Effector memory CD4-positive, alpha-beta T cell (primary cell): ENCODE measurements at places on chromosomes 13 and 19.

- DNase-seq: no peak
Observed at GRCh38 chr19:13014101-13014920, 19.0 kb downstream of the NFIX start.

- no peak for DNase-seq
Observed at GRCh38 chr19:50477751-50478515, 1.3 kb upstream of the GARIN5A start.

GRCh38 chr19:58566989-58567388 is 6.1 kb downstream of the MZF1 start:
- no peak for DNase-seq

DNA sequence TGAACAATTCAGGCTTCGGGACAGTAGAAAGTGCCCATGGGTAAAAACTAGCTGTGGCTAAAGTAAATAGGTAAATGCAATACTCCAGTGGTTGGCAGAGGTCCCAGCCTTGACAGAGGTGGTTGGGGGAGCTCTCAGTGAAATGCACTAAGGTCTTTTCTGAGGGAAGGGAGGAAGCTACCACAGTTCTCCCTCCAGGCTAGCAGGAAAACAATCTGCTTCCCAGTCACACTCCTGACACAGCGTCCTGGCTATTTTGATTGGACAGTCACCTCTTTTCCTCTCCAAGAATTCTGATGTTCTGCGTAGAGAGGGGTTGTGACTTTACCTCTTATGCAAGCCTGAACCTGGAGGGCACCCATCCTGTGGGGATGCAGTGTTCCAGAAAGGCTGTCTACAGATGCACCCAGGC is 128.7 kb downstream of the CYSLTR2 start:
- no peak for DNase-seq

DNA sequence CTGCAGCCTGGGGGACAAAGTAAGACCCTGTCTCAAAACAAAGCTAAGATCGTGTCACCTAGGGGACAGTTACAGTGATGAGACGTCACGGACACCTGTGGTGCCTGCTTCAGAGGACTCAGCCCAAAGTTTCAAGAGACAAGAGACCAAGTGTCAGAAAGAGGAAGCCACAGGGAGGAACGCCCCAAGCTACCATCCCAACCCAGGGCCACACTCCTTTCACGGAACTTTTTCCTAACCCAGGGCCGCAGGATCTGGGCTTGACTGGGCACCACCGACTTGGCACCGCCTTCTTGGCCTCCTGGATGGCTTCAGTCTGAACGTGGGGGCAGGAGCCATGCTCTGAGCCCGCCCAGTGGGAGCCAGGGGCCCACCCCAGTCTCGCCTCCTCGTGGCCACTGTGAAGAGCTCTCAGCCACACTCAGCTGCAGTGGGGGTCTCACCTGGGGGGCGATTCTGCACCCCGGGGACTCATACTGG is 8.5 kb downstream of the MOB3A start:
- DNase-seq: no peak

GRCh38 chr13:94327318-94327717 is 152.2 kb downstream of the DCT start:
- no peak for DNase-seq

DNA sequence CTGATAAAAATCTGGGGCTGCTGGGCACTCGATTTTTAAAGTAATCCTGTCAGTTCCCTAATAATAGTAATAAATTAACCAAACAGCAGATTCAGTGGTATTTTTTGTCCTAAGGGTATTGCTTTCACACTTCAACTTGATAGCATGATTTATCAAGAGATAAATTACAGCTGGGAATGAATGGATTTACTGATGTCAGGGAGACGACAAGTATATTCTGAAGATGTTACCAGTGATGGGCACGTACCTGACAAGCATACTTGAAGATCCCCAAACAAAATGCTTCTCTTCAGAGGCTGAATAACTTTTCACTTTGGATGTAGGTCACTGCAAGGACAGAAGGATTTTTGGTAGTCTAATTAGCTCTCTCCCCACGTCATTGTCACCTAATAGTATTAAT is 82.0 kb downstream of the OLFM4 start:
- DNase-seq: no peak

- no peak for DNase-seq
Observed at GRCh38 chr13:76725211-76725610, 161.0 kb downstream of the KCTD12 start.

DNA sequence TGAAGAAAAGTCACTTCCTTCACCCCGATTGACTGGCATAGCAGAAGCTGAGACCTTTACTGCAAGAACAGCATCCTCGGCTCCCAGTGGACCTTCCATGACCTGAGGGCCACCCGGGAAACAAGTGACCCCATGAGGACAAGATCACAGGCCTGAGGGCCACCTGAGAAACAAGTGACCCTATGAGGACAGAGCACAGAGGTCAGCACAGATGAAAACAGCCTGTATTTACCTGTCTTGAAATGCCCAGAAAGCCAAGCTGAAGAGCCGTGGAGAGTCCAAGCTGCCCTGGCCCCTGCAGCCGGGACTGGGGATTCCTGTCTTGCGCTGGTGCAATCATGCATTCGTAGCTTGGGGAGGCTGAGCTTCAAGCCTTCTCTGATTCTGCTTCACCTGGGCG is 114.2 kb upstream of the SPACA7 start:
- no peak for DNase-seq

DNA sequence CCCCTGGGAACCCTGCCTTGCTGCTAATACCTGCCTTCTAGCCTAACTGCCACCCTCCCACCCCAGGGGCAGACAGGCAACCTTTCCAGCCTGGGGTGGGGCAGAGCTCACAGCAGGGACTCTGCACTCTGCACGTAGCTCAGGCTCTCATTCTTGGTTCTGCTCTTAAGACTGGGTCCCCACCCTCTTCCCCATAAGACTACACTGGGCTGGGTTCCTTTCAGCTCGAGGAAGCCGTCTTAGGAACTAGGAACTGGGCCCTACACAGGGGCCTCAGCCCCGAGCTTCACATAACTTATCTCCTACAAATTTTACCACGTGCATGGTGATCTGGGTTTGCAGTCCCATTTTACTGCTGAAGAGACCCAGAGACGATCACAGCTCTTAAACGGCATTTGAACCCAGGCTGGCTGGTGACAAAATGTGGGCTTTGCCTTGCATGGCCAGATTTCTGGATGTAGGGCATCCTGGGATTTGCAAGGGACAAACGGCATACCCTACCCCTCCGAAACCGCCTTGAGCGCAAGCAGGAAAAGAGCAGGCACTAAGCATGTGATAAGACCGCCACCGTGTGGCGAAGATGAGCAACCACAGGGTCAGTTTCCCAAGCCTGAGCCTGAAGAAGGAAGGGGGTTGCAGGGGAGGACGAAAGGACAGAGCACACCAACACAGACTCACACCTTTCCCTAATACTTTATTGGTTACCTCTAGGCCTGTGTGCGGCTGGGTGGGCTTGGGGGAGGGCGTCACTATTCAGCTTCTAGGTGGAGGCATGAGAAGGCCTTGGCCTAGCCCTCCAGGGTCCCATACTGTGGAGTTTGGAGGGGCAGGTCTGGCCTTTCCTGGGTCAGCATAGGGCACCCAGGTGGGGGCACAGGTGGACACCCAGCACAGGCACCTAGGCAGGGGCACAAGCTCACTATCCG is 5.1 kb downstream of the JUNB start:
- peak; percentile 54 for DNase-seq

DNA sequence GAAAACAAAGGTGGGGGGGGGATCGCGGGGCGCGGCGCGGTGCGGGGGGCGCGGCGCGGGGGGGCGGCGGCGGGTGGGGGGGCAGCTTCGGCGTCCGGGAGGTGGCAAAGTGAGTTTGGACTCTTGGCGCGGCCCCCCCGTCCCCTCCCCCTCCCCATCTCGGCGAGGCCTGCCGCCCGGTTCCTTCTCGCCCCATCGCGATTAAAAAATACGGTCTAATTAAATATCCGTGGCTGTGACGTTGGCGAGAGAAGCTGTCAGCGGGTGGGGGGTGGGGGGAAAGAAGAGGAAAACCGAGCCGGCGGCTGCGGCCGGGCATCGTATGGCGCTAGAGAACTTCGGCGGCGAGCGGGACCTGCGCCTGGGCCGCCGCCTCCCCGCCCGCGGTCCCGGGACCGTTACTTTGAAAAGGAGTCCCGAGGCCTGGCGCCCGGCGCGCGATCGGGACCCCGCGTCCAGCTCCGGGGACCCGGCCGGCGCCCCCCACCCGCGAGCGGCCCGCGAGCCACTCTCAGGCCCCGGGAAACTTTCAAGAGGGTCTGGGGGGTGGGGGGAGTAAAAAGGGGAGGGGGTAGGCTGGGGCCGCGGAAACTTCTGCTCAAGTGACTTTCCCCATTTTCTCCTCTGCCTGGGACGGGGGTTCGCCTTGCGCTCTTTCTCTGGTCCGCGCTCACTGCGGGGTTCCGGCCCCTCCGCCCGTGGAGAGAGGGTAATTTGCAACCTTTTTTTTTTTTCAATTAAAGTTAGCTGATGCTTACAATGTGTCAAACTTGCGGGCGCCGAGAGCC is 146.3 kb upstream of the ZNF536 start:
- DNase-seq: no peak

GRCh38 chr19:43300876-43301765 is 31.8 kb upstream of the PSG9 start:
- no peak for DNase-seq

DNA sequence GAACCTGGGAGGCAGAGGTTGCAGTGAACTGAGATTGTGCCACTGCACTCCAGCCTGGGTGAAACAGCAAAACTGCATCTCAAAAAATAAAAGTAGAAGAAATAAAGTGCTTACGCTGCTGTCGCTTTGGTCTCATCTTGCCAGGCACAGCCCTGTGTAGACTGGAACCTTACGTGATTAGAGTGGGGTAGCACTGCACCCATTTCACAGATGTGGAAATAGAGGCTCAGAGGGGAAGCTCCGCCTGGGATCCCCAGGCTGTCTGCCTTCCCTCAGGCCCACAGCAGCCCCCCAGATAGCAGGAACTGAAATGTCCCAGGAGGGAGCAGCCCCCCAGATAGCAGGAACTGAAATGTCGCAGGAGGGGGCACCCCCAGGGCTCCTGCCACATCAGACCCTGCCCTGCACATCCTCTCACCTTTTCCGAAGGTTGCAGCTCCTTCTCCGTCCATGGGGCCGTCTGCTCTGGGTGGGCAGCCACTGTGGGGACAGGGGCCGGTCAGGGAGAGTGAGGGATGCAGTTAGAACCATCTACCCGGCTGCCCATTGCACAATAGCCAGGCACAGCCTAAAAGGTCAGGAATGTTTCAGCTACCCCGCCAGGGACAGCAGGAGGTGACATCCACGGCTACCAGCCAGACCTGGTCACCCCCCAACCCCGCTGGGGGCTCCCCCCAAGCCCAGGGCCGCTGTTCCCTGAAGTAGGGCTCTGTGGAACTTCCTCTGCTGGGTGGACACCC is 1.9 kb downstream of the PLIN4 start:
- no peak for DNase-seq
